ENCODE measurements at places on chromosomes 3 and 15.

- no peak for DNase-seq
Measured at GRCh38 chr3:67601385-67601784, 53.0 kb downstream of the SUCLG2 start.

- no peak for DNase-seq
Measured at GRCh38 chr15:28252831-28253230, 69.1 kb downstream of the HERC2 start.

DNA sequence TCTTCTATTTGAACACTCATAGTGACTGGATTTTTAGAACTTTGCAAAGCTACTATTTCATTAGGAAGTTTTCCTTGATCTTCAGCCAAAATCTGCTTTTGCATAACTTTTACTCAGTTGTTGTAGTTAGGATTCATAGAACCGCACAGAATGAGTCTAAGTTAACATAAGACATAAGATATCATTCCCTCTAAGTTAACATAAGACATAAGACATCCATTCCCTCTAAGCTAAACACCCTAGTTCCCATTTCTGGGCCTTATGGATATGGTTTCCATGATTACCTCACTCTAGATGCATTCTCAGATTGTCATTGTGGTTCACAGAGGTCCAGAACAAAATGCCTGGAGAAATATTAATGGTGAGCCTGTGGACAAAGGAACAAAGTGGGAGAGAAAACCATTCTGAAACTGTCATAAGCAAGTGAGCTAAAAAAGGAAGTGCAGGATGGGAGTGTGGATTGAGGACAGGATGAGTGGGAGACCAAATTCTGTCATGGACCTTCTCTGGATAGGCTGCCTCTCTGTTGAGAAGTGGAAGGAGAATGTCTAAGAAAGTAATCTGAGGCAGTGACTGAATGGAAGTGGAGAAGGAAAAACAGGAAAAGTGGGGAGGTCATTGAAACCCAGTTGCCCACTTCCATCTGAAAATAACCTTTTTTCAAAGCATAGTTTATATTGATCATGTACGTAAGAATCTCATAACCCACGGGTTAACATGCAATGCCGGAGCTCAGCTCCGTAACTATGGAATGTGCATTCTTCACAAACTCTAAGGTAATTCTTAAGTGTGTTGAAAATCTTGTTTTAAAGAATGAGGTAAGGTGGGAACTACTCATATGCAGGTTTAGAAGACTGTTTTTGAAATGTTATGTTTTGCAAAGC lies 37.4 kb upstream of the SECISBP2L start:
- no peak for DNase-seq

DNA sequence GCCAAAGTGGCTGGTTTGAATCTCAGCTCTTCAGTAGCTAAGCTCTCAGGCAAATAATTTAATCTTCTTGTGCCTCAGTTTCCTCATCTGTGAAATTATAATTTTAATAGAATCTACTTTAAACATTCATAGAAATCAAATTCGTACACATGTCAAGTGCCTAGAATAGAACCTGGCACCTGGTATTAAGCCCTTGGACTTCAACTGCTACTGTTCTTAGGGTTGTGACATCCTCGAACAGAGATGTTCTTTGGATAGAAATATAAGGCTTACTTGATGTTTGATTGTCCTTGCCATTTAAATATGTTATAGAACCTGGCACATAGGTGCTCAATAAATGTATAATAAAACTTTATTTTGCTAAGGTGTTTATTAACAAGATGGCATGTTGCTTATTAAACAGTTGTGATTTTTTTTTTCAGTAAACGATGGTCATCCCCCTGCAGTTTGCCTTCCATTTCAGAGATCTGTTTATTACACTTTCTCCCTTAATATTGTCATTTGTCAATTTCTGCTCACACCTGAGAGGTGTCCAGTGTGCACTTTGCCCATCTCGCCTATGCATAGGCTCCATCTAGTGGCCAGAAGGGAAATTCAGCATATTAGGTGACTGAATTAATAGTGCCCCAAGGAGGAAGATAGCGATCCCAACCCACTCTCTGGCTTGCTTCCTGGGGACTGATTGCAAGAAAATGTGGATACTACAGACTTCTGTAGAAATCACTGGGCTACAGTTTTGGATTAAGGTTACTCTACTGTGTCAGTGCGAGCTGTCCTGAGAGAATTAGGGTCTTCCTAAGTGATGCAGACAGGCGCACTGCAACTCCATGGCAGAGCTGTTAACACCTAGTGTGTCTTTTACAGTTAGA lies 10.7 kb downstream of the IGF1R start:
- DNase-seq: no peak

- no peak for DNase-seq
Measured at GRCh38 chr3:72887705-72888545, at the start of gene GXYLT2. Gene GXYLT2, plus strand, starts transcription at chr3:72888046. Its CDS starts 188 bp downstream, at chr3:72888234.
